Mucosa of descending colon (tissue), 3 donors: ENCODE measurements at places on chromosomes 16 and 17. TPM values are rescaled to one million over a fixed set of nuclear protein-coding genes. Genes with fewer than 3 reads are reported as not detected.

DNA sequence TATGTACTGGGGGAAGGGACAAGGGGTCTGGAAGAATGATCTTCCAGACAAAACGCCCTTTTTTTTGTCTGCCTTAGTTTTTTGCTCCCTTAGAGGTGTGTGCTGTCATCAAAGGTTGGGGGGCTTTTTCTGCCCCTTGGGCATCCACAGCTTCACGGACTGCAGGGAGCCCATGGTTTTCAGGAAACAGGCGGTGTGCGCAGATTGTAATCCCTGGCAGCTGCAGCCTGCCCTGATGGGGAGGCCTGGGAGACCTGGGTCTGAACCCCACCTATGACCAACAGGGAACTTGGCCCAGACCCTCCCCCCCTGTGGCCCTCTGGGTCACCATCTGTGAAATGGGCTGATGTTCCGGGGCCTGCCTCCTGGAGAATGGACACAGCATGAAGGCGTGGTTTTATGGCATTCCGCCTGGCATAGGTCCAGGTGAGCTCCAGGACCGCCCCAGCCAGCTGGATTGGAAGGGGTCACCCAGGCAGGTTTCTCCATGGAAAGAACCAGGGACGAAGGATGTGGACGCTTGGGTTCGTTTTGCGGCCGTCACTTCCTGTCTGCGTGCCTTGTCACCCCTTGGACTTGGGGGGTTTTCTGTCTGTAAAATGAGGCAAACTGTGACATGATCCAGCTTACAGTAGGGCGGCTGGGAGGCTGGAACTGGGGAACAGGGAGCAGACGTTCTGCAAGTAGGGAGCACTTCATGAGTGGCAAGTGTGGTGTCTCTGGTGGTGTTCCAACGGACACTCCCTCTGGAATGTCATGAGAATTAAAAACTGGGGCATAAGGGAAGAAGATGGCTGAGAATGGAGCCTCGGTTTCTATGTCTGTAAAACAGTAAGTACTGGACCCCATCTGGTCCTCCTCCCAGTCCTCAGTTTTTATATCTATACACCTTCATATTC, 1.5 kb downstream of the CPNE2 start:
- peak; percentile 77 for DNase-seq

DNA sequence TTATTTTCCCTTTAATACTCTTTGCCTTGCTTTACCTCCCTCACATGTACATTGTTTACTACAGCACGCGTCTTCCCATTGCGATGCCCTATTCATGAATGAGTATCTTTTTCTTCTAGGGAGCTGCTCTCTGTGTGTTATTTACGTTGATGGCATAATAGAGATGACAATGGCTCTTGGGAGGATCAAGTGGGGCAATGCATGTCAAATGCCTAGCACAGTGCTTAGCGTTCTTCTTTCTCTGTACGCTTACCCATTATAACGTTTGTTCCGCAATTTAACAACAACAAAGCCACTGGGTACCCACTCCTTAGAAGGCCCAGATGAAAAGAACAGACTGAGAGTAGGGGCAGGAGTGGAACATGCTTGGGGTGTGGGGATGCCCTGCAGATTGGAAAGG, 271.6 kb upstream of the TNRC6C start:
- no peak for DNase-seq

- no peak for DNase-seq
Observed at GRCh38 chr17:4310354-4311060, 46.7 kb upstream of the ANKFY1 start.

- DNase-seq, result no peak
Observed at GRCh38 chr17:67041531-67041930, 2.8 kb upstream of the CACNG1 start.

- no peak for DNase-seq
Observed at GRCh38 chr16:63461248-63461841, 1425.1 kb upstream of the CDH8 start.

DNA sequence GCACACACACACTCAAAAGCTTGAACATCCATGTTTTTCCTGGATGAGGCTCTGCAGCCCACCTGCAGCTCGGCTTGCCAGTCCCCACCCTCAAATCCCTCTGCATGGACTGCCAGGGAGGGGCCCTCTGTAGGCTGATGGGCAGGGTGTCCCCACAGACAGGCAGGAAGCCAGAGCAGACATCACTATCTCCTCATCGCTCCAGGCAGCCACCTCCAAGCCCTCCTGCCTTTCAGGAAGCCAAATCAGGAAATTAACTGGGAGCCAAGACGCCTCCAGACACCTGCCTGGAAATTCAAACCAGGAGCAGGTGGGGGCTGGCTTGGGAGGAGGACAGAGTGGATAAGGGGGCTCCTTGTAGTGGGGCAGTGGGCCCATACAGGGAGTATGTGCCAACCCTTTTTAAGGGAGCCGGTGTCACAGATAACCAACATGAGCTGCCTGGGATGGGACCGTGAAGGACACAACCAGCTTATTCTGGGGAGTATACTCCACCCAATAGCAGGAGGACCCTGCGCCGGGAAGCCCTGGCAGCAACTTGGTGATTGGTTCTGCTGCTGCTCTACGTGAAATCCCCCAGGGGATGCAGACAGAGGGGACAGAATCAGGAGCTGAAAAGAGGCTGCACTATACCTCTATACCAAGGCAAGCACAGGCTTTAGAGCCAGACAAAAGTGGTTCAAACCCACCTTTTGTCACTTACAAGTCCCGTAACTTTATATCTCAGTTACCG, 139.1 kb downstream of the CCT6B start:
- no peak for DNase-seq

GRCh38 chr17:59572301-59572924, 7.0 kb downstream of the DHX40 start:
- no peak for DNase-seq

DNA sequence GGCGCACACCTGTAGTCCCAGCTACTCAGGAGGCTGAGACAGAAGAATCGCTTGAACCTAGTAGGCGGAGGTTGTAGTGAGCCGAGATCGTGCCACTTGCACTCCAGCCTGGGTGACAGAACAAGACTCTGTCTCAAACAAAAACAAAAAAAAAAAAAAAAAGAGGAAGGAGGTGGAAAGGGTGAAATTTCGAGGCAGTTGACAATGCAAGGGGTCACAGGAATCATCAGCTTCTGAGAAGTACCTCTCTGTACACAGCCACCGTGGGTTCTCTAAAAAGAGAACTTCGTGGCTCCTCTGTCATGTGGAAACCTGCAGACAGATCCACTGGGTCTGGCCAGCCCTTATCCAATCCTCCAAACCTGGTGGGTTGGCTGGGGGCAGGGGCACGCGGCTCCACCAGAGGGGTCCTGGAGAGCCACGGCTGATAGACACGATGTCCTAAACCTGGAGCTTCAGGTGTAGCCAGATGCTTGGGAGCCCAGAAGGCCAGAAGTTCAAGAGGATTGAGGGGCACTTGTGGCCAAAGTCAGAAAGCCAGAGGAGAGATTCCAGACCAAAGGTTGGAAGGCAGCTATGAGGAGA, 540 bp upstream of the CD300LF start:
- DNase-seq, result no peak

DNA sequence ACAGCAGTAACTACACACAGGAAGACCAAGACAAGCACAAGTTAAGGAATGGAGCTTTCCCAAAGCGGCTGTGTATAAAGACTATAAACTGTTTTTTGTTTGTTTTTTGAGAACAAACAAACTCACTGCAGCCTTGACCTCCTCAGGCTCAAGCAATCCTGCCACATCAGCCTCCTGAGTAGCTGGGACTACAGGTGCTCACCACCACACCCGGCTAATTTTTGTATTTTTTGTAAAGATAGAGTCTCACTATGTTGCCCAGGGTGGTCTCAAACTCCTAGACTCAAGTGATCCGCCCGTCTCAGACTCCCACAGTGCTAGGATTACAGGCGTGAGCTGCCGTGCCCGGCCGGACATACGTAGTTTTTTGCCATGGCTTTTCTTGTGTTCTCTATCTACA, 4.1 kb upstream of the PDE6G start:
- DNase-seq, result no peak

GRCh38 chr17:76378548-76379274, 5.7 kb upstream of the SPHK1 start:
- DNase-seq, result no peak

DNA sequence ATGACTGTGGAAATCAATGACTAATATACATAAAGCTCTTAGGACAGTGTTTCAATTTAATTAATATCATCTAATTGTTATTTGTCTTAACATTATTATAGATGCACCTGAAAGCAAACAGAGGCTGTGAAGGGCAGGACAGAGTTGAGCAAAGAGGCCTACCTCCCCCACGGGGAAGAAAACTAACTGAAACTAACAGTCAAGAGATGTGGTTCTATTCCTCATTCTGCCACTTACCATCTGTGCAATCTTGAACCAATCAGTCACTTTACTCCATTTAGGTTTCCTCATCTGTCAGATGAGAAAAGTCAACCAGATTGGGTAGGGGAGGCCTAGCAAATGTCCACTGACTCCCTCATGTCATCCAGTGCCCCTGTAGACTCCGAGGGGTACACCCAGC, 59.1 kb downstream of the C17orf67 start:
- no peak for DNase-seq

DNA sequence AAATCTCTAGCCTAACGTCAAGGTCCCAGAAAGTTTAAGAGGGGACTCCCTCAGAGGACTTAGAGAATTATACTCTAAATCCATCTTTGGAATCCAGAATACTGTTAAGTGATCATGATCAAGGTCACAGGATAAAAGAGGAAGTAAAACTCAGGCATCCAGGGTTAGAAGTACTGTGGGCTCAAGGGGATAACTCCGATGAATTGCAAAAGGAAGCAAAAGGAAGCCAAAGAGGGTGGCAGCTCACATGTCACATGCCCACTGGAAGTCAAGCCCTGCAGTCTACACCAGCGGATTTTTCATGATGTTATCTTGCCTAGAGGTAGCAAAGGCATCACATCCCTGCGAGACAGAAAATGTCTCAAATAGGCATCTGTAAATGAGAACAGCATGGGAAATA, 3.8 kb downstream of the ZNF821 start:
- DNase-seq, result no peak

GRCh38 chr16:24609740-24610415, 70.5 kb downstream of the RBBP6 start:
- DNase-seq, result no peak

GRCh38 chr16:30066761-30067583, 1.4 kb downstream of the ALDOA start:
- peak; percentile 56 for DNase-seq

GRCh38 chr16:85683363-85683762, 5.4 kb downstream of the GINS2 start:
- DNase-seq, result peak; percentile 25

Gene HSD3B7
- 27.7 TPM for total RNA-seq

Gene TMEM100
- 2.8 TPM for total RNA-seq

Gene CDH1
- 284 TPM for total RNA-seq

Gene SYNGR3
- total RNA-seq, result 1.3 TPM

Gene CRYBA1
- not detected for total RNA-seq

Gene TVP23A
- total RNA-seq, result 0.60 TPM

Gene ZMYND15
- 1.4 TPM for total RNA-seq
